NCI-H526 (cell line): ENCODE measurements at places on chromosomes 6 and 20.

GRCh38 chr6:24207413-24207812 lies 81.4 kb downstream of the NRSN1 start:
- no peak for DNase-seq

DNA sequence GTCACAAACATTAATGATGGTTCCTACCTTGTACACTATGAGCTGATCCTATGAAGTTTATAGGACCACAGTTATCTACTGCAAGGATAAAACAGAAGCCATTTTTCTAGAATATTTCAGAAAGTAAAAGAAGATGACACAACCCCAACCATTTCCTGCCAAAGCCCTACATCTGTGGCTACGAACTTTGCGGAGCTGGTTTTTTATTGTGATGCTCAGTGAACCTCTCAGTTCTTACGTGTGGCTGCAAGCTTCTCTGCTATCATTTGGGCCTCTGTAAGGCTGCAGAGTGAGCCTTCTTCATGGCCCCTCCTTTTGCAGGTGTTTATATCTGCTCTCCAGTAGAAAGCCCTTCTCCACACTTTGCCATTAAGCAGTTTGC lies 17.8 kb upstream of the TAGAP start:
- no peak for DNase-seq

DNA sequence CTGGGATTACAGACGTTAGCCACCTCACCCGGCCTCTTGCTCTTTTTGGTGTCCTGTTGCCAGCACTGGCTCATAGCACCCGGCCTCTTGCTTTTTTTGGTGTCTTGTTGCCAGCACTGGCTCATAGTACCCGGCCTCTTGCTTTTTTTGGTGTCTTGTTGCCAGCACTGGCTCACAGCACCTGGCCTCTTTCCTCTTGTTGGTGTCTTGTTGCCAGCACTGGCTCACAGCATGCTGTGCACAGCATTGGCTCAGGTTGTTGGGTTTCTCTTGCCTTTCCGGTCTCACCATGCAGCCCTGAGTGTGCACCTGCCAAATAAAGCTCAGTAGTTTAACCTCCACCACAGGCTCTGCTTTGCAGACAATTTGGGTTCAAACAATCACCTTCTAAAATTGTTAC lies 208.2 kb downstream of the THBS2 start:
- no peak for DNase-seq

GRCh38 chr6:84078335-84078734 lies 44.8 kb downstream of the MRAP2 start:
- no peak for DNase-seq

DNA sequence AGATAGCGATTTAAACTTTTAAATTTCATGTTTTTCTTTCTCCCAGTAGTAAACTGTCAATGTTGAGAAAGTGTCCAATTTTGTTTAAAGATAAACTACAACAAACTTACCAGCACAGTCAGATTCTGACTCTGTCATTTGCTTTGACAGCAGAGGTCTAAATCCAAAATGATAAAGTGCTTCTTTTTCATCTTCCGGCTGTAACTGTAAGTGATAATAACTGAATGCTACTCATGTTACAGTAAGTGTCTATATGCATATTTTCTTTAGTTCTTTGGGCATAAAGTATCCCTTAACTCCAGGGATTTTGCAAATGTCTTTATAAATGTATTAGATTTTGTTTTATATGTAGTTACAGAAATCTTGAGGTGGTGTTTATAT lies 610.4 kb downstream of the RFPL4B start:
- no peak for DNase-seq

DNA sequence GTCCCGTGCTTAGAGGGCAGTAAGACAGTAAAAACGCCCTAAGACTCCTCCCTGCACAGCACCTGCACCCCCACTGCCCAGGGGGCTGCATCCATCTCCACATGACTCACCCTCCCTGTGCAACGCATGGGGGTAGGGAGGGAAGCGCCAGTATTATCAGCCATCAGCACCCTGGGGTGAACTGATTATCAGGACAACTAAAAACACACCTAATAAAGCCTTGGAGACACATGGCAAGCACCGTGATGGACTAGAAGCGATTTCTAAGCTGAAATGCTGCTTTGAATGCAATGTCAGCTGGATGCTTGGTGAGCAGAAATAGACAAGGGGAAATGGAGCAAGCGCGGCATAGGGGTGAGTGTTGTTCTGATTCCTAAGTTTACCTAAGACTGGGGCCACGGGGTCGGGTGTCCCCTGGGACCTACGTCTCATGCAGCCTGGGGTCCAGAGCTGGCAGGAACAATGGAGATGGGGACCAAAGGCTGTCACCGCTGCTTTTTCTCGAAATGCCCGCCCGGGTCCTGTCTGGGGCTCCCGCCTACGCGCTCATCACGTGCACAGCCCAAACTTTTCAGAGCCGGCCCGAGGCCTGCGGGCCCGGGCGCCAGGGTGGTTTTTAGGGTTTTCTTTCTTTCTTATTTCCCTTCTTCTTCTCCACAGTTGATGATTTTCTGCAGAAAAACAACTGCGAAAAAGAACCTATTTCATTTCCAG lies 702 bp upstream of the TNFAIP3 start:
- peak; percentile 52 for DNase-seq

- DNase-seq: no peak
Observed at GRCh38 chr6:152273638-152274037, 363.5 kb downstream of the SYNE1 start.

- no peak for DNase-seq
Observed at GRCh38 chr20:7967199-7967844, 27.1 kb upstream of the HAO1 start.

DNA sequence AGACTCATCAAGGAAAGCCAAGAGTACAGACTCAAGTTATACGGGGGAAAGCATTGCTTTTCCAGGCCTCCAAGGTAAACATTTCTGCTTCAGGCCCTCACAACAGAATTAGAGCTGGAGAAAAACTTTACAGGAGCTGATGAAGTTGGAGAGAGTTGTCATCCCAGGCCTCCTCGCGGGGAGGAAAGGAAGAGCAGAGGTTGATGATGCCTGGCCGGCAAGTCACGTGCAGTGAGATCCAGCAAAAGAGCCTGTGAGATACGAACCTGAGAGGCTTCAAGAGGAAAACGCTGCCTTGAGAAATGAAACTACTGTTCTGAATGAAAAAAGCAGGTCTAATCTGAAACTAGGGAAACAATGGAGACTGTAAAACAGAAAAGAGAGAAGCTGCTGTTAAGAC lies 122.9 kb downstream of the FAM120B start:
- DNase-seq: no peak

DNA sequence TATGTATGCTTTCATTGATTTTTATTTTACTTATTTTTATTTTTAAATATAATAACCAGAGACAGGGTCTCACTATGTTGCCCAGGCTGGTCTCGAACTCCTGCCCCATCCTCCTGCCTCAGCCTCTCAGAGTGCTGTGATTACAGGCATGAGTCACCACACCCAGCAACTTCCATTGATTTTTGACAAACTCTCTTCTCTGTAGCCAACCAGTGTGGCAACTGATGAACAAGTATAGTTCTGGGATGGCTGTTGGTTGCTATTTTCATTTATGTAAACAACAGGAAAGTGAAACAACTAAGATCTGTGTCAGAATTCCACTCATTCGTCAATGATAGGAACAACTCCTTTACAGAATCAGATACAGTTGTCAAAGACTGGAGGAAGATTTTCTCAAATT lies 356.7 kb upstream of the JARID2 start:
- no peak for DNase-seq

DNA sequence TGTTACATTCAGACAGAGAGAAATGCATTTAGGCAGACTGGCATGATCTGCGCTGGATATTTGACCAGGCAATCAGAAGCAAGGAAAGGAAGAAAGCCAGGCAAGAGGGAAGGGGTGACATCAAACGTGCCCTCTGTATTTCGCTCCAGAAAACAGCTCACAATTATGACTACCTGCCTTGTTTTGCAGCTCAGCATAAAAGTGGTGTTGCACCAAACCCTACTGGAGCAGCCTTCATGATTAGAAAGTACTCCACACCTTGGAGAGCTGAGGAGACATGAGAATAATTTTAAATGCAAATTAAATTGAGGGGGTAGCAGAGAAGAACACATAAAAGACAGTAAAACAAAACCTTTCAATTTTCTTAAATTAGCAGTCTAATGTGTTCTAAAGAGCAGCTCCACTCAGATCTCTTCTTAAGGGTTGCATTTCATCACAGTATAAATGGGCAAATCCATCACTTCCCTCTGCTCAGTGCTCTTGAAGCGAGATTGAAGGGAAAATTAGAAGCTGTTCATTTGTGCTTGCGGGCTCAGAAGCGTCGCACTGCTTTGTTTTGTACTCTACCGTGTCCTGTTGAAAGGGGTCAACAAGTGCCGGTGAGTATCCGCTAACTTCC lies at the start of gene PHACTR1:
PHACTR1 (plus strand) TSS at position 470 of the 619 bp plus-strand sequence.
- DNase-seq: no peak

- DNase-seq: no peak
Observed at GRCh38 chr6:96086745-96087144, 71.0 kb downstream of the FUT9 start.

DNA sequence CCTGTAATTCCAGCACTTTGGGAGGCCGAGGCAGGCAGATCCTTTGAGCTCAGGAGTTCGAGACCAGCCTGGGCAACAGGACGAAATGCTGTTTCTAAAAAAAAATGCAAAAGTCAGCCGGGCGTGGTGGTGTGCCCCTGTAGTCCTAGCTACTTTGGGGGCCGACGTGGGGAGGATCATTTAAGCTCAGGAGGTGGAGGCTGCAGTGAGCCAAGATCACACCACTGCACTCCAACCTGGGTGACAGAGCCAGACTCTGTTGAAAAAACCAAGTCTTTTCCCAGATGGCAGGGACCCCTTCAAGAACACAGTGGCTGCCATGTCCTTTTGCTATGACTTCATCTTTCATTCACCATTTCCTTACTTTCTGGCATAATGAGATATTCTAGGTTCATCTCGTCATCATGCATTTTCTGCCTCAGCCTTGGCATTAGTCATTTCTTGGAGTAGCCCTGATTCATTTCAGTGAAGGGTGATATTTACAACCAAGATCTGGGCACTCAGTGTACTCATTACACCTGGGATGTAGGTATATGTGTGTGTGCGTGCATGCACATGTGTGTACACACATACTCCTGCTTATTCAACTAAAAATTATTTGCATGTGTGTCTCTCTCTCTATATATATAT lies 61.4 kb upstream of the TOX2 start:
- no peak for DNase-seq

GRCh38 chr20:35311409-35311808 lies 19.2 kb upstream of the FAM83C start:
- DNase-seq: no peak

- peak; percentile 79 for DNase-seq
Observed at GRCh38 chr6:32940656-32941213, at the start of gene HLA-DMB. Gene HLA-DMB (minus strand): TSS chr6:32941028. CDS start chr6:32940807, 221 bp downstream.

- DNase-seq: peak; percentile 89
Observed at GRCh38 chr6:26054781-26055718, 32.2 kb upstream of the HFE start.

GRCh38 chr20:1533059-1533458 lies 24.4 kb downstream of the SIRPD start:
- DNase-seq: no peak
